Forelimb muscle (tissue), 1 donor: ENCODE measurements at places on chromosomes 12 and 14.

- no peak for DNase-seq
Measured at GRCh38 chr12:116480210-116480810, 78.9 kb upstream of the MAP1LC3B2 start.

- no peak for DNase-seq
Measured at GRCh38 chr12:106078358-106079010, 60.3 kb downstream of the NUAK1 start.

DNA sequence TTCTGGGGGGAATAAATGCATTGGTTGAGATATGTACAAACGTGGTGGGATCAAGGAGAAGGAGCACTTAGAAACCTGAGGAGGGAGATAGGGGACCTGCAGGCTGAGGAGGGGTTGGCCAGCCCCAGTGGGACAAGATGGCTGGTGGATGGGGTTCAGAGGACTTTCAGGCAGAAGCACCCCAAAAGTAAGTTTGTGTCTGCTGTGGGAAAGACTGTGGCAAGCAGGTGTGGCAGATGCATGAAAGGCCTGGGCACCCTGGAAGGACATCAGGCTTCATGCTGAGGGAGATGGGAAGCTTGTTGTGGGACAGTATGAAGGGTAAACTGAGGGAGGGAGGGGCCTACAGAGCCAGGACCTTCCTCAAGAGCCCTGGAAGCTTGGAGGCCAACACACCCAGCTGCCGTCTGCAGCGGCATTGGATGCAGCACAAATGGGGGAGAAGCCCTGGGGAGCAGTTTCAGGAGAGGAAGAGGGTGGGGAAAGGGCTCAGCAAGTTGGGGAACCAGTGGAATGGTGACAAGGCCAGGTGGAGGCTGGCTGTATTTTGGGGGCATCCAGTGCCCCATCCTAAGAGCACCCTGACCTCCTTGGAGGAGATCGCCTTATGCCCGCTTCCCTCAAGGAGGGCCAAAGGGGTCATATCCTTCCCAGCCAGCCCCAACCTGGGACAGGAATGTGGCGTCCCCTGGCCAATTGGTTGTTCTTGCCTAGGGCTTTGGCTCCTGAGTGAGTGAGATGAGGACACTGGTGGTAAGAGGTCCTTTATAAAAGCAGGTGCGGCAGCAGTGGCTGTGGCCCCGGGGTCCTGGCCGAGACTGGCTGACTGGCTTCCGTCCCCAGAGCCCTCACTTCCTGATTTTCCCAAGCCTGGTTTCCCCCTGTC is 20.7 kb downstream of the NFKBIA start:
- DNase-seq = no peak

DNA sequence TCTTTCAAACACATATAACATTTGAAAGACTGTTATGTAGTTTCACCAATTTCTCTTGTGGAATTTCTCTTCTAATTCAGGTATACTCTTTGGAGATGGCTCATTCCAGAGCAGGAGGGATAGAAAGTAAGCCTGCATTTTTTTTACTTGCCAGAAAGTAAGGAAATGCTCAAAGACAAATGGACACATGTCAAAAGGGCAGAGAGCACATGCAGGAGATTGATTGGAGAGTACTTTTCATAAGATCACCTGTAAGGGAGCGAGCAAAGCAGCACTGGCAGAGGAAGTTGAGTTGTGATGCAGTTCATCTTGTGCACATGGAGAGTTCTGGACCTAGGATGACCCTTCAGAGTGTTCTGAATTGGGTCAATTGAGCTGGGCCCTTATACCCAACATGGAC is 51.4 kb upstream of the FBXO33 start:
- DNase-seq = no peak

GRCh38 chr14:57275023-57275664 is 6.4 kb downstream of the AP5M1 start:
- DNase-seq = no peak
